ENCODE measurements at places on chromosomes 6 and 20.
A peak's percentile ranks its signal among the peaks of the same experiment; 100 is the strongest.

GRCh38 chr6:98678481-98678880, 155.9 kb upstream of the POU3F2 start:
- DNase-seq: no peak

DNA sequence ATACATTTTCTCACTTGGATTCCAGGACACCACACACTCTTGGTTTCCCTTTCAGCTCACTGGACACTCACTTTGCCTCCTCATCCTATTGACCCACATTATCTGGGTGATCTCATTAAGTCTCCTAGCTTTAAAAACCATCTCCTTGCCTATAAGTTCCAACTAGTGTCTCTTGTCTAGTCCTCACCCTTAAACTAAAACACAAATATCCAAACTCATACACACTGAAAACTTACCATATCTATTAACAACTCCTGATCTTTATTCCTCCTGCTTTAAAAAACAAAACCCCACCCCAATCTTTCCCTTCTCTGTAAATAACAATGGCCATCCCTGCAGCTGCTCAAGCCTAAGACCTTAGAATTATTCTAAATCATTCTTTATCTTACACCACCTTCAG, 3.5 kb upstream of the SMIM28 start:
- DNase-seq: no peak

- no peak for DNase-seq
Measured at GRCh38 chr6:77638129-77638830, 14.6 kb upstream of the MEI4 start.

- no peak for DNase-seq
Measured at GRCh38 chr6:164273491-164273890, 859.0 kb downstream of the QKI start.

DNA sequence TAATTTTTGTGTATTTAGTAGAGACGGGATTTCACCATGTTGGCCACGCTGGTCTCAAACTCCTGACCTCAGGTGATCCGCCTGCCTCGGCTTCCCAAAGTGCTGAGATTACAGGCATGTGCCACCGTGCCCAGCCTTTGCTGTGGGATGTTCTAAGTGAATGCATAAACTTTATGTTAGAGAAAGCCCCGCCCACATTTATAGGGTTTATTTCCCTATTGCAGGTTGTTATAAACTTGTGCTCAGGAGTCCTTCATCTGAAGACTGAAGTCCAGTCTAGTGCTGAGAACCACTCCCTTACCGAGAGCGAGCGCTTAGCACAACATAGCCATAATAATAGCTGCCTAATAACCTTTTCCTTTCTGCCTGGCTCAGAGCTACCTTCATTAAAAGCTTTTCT, 75.4 kb upstream of the ZNF217 start:
- DNase-seq: no peak

DNA sequence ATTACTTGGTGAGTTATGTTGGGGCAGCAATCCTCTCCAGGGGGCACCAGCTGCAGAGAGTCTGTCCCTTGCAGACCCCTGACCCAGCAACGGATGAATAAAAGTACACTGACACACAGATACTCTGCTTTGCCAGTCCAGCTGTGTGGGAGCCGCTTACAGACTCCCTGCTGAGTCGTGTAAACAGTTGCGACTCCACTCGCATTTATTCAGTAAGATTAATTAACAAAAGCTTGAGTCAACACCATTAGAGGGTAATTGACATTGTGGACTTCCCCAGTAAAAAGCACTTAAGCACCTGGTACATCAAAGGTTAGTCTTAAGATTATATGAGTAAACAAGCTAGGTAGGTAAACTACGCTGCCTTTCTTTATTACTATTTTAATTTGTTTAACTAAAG, 92.0 kb upstream of the TMEM181 start:
- DNase-seq: peak; percentile 73

DNA sequence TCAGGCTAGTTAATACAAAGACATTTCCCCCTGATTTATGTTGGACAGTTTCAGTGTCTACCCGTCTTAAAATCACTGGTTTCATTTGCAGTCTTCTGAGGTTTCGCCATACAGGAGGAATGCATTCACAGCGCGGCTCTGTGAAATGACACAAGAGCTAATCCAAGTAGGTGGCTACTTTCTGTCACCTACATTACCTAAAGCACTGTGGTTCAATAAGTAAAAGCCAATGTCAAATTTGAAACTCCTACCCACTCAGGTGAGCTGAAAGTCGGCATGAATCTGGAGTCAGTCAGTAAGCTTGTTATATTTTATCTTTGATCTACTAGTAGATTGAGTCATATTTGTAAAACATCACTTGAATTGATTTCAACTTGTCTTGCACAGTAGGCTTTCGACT, 370.8 kb downstream of the LAMA2 start:
- no peak for DNase-seq

DNA sequence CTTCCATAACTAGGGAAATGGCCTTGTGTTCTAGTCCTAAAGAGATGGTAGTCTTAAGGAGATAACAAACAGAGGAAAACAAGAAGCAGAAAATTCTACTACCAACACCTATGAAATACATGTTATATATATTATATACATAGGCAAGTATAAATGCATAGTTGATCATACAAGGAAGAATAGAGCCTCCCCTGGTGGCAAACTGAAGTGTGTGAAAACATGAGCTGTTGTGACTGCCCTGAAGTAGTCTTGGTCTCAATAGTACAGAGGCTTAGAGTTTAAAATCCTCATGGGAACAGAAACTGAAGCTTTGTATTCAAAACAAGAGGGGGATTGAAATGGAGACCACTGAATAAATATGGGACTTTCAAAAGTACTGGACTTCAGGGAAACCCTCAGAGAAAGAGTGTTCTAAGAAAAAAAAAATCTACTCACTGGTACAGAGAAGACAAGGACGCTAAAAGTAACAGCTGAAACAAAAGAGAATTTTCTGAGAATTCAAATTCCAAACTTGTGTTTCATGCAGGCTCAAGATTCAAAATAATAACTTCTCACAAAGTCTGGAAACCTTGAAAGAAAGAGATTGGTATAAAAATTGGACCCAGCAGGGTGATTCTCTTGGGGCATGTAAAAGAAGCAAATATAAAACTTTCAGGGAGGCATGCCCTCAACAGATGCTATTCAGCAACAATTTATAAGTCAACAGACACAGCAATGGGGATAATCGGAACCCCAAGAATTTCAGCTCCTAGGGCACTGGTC, 59.7 kb upstream of the SAMD3 start:
- peak; percentile 47 for DNase-seq

- no peak for DNase-seq
Measured at GRCh38 chr6:105759946-105760345, 326.2 kb upstream of the PRDM1 start.

DNA sequence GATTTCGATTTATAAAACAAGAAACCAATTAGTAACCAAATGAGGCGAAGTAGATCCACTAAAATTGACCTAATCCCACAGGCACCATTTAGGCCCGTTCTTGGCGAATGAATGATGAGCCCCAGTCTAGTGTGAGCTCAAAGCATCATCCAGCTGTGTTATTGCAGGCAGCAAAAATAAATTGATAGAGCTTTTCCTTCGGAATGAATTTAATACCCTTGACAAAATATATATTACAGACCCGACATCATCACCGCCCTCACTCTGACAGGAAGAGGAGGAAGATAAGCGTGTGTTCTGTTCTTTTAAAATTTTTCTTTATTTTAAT, 7.8 kb downstream of the SIM1 start:
- DNase-seq: no peak

GRCh38 chr6:4164456-4164855, 29.1 kb upstream of the ECI2 start:
- no peak for DNase-seq

DNA sequence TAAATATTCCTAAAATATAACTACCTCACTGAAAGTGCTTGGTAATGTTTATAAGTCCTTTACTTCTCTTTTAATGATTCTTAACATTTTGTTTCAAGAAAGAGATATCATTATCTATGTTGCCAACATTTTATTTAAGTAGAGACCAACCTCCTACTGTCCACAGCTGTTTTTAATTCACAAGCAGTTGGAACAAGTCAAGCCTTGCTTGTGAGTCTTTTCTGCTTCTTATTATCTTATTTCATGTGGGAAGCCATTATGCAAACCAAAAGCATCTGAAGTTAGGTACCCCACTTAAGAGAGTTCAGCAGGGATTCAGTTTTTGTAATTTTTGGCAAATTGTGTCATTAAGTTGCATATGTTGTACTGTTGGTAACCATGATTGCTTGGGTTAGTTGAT, 1714.5 kb downstream of the GRIK2 start:
- no peak for DNase-seq

DNA sequence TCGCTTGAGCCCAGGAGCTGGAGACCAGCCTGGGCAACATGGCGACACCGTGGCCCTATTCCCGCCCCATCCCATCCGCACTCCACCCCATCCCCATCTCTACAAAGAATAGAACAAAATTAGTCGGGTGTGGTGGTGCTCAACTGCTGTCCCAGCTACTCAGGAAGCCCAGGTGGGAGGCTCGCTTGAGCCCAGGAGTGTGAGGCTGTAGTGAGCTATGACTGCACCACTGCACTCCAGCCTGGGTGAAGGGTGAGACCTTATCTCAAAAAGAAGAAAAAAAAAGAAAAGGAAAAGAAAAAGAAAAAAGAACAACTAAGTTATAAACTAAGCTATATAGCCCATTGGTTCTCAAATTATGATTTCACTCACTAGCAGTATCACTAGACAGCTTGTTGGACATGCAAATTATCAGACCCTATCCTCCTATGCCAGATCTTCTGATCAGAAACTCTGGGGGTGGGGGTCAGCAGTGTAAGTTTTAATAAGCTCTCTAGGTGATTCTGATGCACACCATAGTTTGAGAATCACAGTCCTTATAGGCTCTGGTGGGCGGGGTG, 491 bp upstream of the ITCH start:
- no peak for DNase-seq

GRCh38 chr20:62236766-62237513, 1.4 kb upstream of the OSBPL2 start:
- peak; percentile 86 for DNase-seq

DNA sequence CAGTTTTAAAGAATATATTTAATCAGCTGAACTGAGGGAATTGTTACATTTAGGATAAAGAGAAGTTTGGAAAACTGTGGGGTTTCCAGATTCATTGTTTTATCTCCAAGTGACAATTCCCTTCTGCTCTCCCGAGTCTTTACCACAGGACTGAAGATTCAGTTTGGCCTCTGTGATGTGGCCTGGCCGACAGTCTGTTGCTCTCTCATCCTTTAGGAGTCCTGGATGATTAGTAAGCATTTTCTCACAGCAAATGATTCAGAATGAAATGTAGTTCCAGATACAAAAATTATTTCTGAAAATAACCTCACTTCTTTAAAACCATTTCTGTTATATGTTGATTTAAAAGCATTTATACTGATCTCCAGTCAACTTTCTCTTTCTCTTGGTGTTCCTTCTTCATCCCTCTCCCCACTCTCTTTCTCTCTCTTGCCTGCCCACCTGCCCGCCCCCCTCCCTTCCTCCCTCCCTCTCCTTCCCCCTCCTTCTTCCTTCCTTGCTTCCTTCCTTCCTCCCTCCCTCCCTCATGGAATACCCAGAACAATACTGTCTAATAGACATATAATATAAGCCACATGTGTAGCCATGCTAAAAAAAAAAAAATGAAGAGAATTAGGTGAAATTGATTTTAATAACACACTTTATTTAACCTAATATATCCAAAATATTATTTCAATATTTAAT, 254.9 kb downstream of the PRL start:
- no peak for DNase-seq

DNA sequence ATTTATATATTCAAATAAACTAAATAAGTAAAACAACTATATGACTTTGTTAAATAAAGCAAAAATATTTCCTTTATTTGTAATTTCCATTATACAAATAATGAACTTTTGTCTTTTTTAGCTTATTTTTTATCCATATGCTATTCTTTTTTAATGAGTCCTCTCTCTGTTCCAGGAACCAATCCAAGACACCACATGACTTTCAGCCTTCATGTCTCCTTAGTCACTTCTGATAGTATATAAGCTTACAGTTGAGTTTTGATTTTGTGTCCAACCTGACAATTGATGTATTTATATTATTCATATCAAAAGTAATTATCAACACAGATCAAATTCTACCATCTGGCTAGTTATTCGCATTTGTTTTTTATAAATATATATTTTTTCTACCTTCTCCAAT, 582.3 kb upstream of the GJE1 start:
- DNase-seq: no peak

GRCh38 chr20:38651154-38651553, 49.5 kb downstream of the ARHGAP40 start:
- no peak for DNase-seq

GRCh38 chr6:143536461-143536865, 24.9 kb upstream of the FUCA2 start:
- peak; percentile 56 for DNase-seq

DNA sequence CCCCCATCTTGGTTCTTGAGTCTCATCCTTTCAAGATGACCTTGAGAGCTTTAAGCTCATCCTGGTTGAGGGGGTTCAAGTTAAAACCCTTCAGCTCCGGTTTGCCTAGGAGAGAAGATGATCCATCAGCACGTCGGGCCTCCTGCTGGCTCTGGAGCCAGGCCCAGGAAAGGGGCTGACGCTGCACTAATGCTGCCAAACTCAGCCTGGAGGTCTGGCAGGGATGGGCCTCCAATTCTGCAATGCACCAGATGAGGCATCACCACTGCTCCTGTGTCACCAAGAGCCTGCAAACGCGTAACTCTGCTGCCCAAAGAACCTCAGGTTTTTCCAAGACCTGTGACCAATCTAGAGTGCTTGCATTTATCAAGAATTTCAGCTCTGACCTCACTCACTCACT, 6.1 kb downstream of the PDRG1 start:
- no peak for DNase-seq

GRCh38 chr20:9829835-9830234, 9.0 kb downstream of the PAK5 start:
- DNase-seq: peak; percentile 66

Data from GM23338 (cell line).